ENCODE measurements at places on chromosomes 2 and 18.

DNA sequence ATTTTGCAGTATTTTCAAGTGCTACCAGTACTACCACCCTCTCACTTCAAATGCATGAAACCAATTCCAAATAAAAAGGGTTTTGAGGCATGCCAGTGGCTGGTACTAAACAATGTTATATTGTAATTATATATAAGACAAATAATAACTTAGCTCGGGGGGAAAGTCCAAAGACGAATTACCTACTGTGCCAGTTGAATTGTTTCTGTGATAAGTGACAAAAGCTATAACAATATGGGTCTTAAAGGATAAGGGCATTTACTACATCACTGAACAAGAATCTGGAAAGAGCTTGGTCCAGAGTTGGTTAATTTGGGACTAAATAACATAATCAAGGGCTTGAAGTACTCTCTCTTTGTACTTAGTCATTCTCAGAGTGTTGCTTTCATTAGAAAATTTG is 404.7 kb upstream of the CHAC2 start:
- DNase-seq, result no peak

DNA sequence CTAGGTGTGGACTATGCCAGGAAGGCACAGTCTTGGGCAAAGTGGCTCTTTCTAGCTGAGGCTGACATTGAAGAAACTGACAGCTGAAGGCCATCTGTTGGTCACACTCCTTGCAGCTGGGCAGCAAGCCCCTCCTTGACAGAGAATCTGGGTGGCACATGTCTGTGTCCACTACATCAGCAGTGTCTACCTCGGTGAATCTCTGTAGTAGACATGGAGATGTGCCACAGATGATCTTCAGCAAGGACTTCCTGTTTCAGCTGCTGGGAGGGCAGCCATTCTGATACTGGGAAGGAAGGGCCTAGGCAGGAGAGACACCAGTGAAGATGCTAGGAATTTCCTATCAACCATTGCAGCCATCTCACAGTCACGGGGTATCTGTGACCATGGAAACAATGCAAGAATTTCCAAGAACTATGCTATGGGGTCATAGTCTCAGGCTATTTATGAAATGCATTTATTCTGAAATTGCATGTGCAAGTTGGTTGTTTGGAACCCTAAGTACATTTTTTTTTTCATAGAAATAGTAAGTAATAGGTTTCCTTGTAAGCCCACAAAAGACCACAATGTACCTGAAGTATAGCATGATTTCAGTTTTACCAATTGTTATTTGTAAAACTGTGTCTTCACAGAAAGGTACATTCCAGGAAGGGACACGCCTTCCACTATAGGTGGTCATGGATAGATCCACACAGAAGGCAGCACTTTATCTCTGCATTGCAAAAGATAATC is 63.8 kb upstream of the DARS1 start:
- peak; percentile 55 for DNase-seq

- no peak for DNase-seq
These were observed 306.1 kb upstream of the CYRIA start for GRCh38 chr2:16971722-16972234.

GRCh38 chr2:128448331-128449225 is 129.9 kb upstream of the HS6ST1 start:
- DNase-seq, result no peak

- no peak for DNase-seq
These were observed 29.5 kb downstream of the VAPA start for GRCh38 chr18:9943311-9943710.

- no peak for DNase-seq
These were observed 49.4 kb downstream of the RND3 start for GRCh38 chr2:150438041-150438440.

DNA sequence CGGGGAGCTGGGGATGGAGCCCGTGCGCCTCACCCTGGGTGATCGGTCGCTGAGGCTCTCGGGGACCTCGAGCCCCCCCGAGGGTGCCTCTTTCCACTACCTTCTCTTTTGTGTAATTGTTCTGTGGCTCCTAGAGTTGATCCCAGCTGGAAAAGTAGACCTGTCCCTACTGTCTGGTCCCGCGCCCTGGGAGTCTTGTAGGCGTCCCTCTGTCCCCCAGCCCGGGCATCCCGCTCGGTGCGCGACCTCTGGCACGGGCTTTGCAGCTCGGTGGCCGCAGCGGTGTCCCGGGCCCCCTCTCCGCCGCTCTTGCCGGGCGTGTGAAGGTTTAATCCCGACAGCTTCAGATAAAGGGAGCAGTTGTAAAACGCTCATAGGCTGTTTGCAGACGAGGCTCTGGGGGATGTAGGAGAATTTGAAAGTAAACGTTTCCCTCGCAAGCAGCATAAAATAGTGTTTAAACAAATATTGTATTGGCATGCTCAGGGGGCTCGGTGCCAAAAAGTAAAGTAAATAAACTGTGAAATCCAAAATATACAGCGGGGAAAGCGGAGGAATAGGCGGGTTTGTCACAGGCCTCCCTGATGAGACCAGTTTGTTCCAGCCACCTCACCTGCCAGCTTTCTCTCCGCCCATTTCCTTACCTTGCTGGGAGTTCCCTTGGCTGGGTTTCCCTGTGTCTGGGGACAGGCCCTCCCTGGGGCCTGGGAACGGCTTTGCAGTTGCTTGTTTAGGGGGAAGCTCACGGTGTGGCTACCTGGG is 1.9 kb downstream of the GLI2 start:
- no peak for DNase-seq

GRCh38 chr2:179556425-179556824 is 291.8 kb upstream of the SESTD1 start:
- no peak for DNase-seq
